RPMI7951 (cell line): ENCODE measurements at places on chromosomes 13 and 19.

DNA sequence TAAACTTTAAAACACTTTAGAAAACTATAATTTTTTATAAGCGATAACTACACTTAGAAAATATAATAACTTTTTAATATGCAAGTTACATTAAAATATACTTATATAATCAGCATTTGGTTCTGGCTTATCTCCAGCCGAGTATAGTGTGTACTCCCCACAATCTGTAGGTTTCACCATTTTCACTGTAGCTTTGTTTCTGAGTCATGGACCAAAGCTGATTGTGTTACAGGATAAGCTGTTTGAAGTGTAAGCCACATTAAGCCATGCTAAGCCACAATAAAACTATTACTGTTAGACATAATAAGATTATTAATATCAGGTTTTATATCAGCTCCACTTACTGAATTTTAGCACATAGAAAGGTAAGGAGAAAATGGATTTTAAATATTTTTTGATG is 43.8 kb downstream of the CCDC122 start:
- peak; percentile 44 for DNase-seq

DNA sequence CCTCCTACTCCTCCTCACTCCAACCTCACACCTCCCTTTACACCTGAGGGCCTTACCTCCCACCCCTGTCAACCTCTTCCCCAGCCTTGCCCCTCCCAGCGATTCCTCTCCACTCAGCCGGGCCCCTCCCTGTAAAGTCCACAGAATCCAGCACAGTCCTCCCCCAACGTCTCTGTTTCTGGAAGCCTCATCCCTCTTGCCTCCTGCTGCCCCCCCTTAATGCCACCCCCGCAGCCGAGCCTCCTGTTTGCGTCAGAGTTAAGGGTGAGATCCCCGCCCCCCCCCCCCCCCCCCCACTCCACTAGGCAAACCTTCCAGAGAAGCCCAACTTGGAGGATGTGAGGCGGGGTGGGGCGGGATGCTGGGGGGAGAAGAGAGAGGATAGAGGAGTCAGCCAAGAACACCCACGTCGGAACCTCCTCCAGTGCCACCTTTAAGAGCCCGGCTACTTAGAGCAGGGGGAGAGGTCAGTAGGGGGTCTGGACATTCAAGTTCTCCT is 2.1 kb downstream of the UNC13A start:
- peak; percentile 18 for DNase-seq

DNA sequence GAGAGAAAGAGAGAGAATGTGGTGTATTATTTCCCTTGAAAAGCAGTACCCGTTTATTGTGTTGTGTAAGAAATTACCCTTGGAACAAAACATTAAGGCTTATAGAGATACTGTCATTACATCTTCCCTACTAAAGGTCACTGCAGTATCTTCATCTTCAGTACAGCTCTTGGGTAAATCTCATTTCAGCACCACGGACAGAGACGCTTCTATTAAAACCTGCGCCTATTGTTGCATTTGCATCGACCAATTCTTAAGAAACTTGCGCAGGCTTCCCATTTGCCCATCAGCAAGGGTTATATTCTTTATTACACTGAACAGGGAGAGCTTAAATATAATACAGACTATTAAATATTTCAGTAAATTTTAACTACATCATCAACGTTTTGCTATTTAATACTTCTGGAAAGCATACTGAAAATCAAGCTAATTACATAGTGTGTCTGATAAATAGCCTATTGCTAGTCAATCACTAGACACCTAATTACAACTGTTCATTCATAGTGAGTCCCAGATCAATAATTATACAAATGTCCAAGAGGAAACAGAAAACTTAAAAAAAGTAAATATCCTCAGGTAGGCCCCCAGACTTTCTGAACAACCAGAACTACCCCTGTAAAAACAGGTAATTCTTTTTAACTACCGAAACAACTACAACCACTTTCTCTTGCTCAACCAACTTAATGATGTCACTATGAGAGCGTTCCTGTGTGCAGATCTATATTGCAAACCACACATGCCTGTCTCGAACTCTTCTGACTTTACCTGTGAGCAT is 350.6 kb downstream of the LIG4 start:
- DNase-seq = peak; percentile 45

- no peak for DNase-seq
Measured at GRCh38 chr19:5693195-5694166, 3.4 kb downstream of the RPL36 start.

GRCh38 chr13:49300739-49301589 is 53.2 kb downstream of the CDADC1 start:
- peak; percentile 67 for DNase-seq

GRCh38 chr13:24313439-24313838 is 4.1 kb downstream of the C1QTNF9 start:
- DNase-seq = peak; percentile 7

GRCh38 chr19:13841086-13841961 is 35.6 kb upstream of the NANOS3 start:
- DNase-seq = peak; percentile 69
